NCI-H748 treated with DMSO at 0.1 percent for 48 hours (cell line): ENCODE measurements at places on chromosomes 4 and X.

- DNase-seq, result no peak
Measured at GRCh38 chr4:67565284-67565683, 6.8 kb downstream of the STAP1 start.

- DNase-seq, result no peak
Measured at GRCh38 chr4:42458657-42459056, 61.4 kb downstream of the SHISA3 start.

DNA sequence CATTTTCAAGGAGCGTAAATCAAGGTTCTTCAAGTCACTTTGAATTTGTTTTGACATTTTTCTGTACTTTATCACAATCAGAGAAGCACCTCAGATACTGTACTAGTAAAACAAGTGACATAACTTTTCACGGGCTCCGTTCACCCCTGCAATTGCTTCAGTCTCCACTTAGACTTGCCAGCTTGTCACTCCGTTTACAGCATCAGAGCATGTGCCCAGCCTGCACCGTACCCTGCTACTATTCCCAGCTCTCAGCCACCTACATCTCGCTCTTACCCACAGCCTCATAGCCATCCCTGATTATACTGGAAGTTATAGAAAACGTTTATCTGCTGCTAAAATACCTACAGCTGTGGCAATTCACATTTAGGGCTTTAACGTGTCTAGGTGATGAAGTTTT lies 135.3 kb upstream of the TENM3 start:
- DNase-seq, result no peak

- no peak for DNase-seq
Measured at GRCh38 chr4:88731381-88731780, 33.8 kb upstream of the NAP1L5 start.

DNA sequence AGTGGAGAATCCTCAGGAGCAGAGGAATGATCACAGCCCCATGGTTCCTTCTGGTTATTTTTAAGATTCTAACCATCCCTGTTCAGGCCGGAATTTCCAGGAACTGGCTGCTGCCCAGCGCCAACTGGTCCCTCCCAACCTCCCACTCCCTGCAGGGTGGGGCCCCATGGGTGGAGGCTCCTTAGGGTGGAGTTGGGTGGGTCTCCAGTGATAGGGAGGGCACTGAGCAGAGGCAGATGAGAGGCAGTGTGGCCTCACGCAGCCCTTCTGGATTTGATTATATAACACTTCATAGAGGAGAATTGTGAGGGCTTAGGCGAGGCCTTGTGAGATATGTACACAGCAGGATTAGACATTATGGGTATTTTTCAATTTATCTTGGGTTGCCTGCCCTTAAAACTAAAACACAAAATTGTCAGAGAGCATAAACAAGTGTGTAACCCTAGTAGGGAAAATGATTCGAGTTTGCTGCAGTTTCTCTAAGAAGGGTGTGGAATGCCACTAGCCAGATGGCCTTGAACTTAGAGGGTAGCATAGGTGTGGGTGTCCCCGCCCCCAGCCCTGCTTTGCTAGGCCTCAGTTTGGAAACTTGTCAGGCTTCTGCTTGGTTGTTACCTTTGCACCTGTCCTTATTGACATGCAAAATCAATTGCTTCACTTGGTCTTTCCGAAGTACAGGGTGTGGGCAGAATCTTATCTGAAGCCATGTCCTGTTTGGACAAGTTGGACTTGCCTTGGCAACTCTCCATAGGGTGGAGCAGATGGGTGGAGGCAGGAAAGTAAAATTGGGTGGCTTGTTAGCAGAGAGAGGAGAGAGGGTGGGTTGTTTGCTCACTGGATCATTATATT lies 9.4 kb downstream of the KLF3 start:
- DNase-seq, result peak; percentile 43

DNA sequence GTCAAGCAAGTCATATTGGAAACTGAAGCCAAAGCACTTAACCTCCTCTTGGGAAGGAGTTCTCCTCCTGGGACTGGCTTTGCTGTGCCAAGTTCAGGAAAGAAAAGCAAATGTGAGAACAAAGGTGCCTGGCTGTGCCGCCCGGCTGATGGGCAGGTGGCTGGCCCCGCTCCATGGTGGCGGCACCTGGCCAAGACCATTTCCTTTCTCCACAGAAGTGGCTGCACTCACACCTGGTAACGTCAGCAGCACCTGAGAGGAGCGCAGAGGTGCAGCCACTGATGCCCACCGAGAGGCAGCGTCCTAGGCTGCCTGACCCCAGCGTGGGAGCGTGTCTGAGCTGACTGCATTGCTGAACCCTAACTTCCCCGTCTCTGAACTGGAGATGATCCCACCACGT lies 54.3 kb downstream of the DCTD start:
- DNase-seq, result peak; percentile 5

- no peak for DNase-seq
Measured at GRCh38 chr4:16415751-16416150, 189.5 kb upstream of the TAPT1 start.

DNA sequence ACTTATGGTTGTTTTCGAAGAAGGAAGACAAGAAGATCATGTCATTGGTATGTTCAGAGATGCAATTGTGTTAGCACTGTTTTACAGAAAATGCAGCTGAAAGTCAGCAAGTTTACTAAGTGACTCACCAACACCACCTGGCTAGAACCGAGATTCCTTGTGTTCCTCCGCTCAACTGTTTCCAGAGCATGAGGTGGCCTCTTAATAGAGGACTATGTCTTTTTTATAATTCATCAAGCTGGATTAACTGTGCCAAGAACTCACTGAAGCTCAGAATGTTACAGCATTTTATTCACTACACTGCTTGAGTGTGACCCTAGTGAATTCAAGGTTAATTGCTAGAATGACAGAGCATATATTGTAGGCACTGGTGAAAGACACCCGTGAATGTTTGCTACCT lies 1573.5 kb upstream of the TENM3 start:
- DNase-seq, result no peak

GRCh38 chr4:150181536-150181935 lies 103.3 kb downstream of the DCLK2 start:
- DNase-seq, result no peak

- no peak for DNase-seq
Measured at GRCh38 chrX:78493180-78493579, 165.8 kb upstream of the CYSLTR1 start.

- peak; percentile 59 for DNase-seq
Measured at GRCh38 chr4:158193171-158193749, 17.0 kb upstream of the TMEM144 start.

DNA sequence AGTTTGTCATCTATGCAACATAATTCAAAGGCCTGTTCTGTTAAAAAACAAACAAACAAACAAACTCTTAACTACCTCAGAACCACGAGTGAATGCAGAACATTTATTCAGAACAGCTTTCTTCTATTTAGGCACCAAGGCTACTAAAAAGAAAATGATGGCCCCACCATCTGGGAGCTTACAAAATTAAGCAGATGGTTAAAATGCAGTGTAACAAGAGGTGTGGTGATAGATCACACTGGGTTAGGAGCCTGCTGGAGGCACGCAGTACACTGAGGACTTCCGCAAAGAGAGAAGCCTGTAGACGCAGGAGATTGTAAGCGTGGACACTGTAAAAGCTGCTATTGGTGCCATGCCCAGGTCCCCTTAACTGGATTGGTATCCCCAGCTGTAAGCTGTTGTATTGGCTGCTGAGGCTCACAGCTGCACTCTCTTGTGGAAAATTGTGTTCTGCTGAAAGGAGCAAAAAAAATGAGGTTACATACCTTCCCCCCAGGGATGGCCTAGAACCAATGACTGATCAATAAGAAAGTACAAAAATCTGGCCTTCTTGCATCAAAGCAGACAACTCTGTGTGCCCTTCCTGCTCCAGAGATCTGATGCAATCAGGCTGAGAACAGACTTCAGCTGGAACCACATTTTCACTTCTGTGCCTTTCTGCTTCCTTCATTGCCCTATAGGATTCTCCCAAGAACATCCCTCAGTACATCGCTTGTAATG lies 60.0 kb downstream of the SHROOM3 start:
- DNase-seq, result no peak

DNA sequence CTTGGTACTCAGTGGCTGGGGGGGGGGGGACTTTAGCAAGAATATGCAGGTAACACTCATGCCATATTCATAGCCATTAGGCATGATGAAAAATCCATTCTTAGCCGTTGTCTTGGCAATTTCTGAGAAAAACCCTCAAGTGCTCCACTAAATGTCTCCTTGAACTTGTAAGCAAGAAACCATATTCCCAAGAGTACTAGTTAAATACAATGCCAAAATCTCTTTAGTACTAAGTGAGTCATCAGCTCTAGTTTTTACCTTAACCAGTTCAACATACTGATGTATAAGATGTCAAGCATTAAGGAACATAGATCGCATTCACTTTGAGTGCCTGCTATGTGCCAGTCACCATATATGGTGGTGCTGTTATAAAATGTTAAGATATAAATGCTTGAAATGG lies 27.5 kb downstream of the UBE2D3 start:
- DNase-seq, result no peak

DNA sequence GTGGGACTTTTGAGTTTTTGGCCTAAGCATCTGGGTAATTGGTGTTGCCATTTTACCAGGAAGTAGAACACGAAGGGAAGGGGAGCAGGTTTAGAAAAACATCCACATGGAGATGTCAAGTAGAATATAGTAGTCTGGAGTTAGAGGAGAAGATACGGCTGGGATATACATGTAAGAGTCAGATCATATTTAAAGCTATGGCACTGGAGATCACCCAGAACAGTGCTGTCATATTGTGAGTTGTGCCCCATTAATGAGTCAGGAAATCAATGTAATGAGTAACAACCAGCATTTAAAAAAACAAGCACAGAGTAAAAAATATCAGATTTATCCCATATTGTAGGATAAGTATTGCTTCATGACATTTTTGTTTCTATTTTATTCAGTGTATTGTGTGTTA lies 4.2 kb downstream of the GSTCD start:
- no peak for DNase-seq

GRCh38 chr4:81197864-81198524 lies 17.0 kb downstream of the PRKG2 start:
- DNase-seq, result peak; percentile 1

DNA sequence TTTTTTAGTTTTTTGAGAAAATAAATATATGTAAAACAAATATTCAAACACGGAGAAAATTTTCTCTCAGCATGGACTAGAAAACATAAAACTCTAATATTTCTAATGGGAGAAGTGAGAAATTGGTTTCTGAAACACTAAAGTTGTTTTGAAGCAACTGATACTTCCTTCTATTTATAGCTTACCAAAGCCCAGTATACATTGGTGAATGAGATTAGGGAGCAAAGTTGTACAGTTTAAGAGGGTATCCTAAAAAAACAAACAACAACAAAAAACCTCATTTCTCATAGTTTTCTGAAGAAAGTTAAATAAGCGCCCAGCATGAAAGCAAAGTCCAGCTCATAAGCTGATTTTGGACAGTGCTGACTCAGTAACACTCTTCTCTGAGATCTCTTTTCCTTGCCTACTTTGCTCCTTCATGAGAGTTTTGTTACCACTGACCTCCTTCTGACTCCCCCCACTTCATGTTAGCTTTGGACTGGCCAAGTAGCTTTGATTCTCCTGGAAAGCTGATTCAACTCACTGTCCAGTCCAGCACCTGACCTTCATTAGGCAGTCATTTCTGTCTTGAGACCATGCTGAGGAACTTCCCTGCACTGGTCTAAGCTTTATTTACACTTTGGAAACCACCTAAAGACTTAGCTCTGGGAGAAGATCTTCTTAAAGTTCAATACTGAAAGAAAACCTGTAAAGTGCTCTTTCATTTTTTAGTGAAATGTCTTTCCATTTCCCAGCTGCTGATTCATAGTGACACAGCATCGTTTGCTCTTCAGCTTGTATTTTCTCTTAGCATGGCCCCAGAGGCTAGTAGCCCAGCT lies 21.8 kb upstream of the P2RY10 start:
- no peak for DNase-seq

DNA sequence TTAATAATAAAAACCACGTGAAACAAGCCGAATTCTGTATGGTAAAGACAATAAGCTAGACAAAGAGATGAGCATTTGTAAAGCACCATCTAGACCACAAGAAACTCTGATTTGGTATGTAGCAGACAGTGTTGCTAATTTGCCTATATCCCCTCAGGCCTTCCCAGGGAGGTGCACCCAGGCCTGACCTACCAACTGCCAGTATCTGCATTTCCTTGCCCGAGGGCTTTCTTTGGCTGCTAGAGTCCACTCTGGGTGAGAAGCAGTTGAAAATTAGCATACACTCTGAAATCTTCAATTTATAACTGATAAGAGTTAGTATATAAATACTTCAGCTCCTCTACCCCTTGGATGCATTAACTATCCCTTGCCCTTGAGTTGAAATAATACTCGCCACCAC lies 37.4 kb upstream of the IL1RAPL1 start:
- no peak for DNase-seq

DNA sequence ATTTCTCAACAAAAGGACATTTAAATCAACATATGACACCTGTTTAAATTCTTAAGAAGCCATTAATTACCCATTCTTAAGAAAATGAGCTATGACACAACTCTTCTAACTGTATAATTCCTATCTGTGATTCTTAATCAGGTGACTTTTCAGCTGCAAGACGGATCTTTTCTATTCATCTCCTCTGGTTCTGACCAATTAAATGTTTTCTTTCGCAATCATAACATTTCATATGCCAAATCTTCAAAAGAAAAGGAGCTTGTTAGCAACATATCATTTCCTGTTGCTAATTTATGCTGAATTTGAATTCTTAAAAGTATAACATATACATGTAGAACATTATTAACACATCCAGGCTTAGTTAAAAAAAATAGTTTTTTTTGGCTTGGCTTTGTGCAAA lies 62.5 kb downstream of the SEL1L3 start:
- DNase-seq, result no peak

- no peak for DNase-seq
Measured at GRCh38 chr4:26420438-26420837, 69.8 kb downstream of the CCKAR start.

DNA sequence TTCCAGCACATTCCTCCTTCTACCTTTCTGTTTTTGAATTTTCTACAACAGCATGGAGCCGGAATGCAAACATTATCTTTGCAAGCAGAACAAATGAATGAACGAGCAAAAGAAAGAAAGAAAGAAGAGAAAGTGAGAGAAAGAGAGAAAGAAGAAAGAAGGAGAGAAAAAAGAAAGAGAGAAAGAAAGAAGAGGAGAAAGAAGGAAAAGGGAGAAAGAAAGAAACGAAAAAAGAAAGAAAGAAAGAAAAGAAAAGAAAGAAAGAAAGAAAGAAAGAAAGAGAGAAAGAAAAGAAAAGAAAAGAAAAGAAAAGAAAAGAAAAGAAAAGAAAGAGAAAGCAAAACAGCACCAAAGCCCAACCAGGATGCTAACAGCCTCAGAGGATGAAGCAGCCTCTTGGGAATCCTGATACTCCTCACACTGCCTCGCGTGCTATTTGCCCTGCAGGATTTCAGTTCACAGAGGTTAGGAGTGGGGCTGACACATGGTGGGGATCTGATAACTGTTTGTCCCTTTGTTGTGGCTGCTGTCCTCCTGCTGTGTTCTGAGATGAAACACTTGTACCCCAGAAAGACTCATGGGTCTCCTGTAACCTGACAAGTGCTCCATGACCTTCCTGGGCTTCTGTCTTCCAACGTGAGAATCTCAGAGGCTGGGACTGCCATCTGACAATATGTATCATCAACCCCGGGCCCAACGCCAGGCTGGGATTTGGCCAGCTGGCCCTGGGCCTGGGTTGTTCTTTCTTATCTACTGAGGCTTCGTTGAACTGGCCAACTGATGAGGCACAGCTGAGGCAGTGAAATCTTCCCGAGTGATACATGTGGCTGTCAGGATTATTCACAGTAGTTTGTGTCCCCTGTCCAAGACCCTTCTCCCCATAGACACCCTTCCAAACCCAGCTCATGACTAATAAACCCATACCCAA lies 61.0 kb downstream of the SEPSECS start:
- no peak for DNase-seq
